GM23248 (cell line): ENCODE measurements at places on chromosomes 2 and 18. TPM values are rescaled to one million over a fixed set of nuclear protein-coding genes. Genes with fewer than 3 reads are reported as not detected.
A peak's percentile ranks its signal among the peaks of the same experiment; 100 is the strongest.

DNA sequence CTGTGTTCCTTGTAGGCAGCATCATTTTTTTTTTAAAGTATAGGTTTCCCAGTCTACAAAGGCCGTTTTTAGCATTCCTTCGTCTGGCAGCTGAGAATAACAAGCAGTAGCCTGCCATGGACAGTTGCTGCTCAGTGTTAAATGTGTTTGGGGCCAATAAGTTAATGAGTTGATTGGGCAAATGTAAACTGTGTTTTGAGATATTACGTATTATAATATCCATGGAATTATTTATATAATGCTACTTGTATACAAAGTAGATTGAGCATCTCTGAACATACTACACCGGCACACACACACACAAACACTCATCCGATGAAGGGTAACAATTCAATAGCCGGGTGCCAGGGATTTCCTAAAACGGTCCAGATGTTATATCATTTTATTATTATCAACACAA lies 97.2 kb downstream of the IRS1 start:
- DNase-seq, result no peak

DNA sequence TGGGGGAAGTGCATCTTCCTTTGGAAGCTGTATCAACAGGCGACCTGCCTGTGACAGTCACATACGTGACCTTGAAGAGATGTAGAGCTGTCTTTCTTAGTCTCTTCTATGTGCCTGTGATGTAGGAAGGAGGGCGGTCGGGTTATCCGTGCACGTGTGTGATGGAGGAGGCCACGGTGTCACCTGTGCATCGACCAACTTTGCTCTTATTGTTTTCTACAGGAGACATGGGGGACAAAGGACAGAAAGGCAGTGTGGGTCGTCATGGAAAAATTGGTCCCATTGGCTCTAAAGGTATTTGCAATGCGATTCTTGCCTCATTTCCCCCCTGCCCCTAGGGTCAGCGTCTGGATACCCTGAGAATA lies 20.7 kb upstream of the ALLC start:
- DNase-seq, result no peak

DNA sequence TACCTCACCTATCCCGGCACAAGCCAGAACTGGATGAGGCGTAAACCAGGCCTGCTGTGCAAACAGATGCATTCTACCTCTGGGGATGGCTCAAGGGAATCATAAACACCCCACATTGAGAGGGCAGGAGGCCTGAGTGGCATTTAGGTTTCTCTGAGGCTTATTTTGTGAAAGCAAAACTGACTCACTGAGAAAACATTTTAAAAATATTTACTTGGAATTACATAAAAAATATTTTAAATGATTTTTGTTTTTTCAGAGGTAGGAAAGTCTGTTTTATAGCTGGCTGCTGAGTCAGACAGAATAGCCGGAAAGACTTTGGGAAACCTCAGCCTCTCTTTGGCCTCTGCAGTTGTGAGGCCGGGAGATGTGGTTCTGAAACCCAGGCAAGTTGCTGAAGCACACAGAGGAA lies 244.1 kb downstream of the NCKAP5 start:
- DNase-seq, result peak; percentile 72

DNA sequence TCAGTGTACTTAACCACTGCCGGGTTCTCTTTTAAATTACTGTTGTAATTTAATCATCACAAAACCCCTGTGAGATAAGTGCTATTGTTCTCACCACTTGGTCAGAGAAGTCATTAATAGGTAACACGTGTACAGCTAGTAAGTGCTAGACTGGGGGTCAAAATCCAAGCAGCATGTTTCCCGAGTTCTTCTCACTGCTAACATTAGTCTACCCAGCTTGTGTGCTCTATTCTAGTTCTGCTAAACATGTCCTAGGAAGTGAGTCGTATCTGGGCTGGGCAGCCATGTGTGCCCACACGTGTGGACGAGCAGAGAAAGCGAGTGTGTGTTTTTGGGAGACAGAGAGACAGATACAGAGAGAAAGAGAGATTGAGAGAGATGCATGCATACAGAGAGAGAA lies 94.1 kb downstream of the BIN1 start:
- peak; percentile 63 for DNase-seq

- DNase-seq, result no peak
Measured at GRCh38 chr2:73043929-73044832, 27.3 kb downstream of the SFXN5 start.

Gene RGPD3
- polyA plus RNA-seq, result 0.06 and 0.08 TPM in 2 replicates

Gene GCC2
- 47.9 and 53.1 TPM in 2 replicates for polyA plus RNA-seq

DNA sequence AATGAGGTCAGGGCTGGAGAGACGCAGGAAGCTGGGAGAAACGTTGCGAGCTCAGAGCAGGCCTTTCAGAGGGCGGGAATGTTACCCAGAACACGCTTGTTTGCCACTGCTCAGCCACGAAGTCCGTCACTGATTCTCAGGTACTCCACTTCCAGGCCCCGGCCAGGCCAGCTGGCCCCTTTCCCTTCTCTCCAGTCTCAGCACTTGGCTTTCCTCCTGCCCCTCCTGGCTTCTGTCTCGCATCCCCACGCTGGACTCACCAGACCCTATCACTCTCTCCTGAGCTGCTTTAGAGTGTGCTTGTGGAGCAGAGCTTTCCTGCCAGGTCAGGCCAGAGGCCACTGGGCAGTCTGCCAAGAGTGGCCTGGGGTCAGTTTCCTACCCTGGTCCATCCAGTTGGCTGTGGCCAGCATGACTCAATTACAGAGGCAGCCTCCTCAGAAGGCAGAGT lies 151.4 kb downstream of the TWIST2 start:
- DNase-seq, result no peak

- no peak for DNase-seq
Measured at GRCh38 chr2:8116661-8117060, 565.2 kb upstream of the ID2 start.

DNA sequence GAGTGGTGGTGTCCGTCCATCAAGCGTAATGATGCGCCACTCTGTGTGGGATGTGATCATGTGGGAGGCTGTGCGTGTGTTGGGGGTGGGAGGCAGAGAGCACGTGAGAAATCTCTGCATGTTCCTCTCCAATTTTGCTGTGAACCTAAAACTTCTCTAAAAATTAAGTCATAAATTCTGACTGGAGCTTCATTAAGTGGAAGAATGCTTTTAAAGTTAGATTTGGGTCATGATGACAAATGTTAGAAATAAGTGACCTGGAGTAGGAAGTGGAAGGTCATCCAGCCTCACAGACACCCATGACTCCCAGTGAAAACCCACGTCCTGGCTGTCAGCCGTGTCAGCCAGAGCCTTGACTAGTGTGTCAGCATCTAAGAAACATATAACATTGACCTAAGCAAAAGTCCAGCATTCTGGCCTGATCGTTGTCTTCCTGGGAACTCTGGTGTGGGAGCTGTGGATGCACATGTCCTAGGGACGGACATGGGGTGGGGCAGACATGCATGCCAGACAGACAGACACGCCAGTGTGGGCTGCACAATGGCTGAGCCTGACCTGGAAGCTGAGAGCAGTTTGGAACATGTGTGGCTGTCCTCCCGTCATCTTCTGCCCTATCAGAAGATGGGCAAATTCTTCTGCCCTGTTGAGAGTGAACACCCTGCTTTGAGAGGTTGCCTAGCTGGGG lies 245.6 kb downstream of the FAM210A start:
- DNase-seq, result no peak

DNA sequence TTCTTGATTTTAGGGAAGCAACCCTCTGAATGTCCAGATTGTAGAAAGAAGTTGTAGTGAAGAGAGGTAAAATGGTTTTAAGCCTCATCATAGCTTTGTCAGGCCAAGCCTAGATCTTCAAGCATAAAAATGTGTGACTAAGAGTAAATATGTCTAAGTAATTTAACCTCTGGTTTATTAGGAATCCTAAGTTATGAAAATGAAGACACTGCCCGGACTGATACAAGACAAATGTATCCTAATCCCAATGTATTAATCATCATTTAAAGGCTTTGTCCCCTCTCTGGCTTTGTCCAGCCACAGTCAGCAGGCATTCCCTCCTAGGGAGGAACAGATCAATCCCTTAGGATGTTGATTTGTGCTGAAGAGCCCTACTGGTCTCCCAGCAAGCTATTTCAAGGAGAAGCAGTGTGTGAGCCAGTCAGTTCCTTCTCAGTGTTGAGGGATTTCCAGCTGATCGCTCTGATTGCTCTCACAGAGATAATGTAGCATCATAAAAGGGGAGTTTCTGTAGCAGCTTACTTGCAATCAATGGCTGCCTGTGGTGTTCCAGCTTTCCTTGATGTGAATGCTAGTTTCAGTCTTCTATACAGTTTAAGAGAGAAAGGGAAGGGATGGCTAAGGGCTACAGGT lies 796.1 kb downstream of the EPHA4 start:
- peak; percentile 19 for DNase-seq

GRCh38 chr18:35072616-35073015 lies 31.4 kb downstream of the MAPRE2 start:
- DNase-seq, result no peak

- no peak for DNase-seq
Measured at GRCh38 chr18:24274837-24275236, 122.8 kb downstream of the OSBPL1A start.

Gene IL1R2
- 0.85 and 1.2 TPM in 2 replicates for polyA plus RNA-seq

Gene SLC4A3
- polyA plus RNA-seq, result 0.79 and 0.96 TPM in 2 replicates

GRCh38 chr2:156423674-156424282 lies 12.4 kb upstream of the GPD2 start:
- no peak for DNase-seq

Gene FABP1
- polyA plus RNA-seq, result not detected in 2 replicates

DNA sequence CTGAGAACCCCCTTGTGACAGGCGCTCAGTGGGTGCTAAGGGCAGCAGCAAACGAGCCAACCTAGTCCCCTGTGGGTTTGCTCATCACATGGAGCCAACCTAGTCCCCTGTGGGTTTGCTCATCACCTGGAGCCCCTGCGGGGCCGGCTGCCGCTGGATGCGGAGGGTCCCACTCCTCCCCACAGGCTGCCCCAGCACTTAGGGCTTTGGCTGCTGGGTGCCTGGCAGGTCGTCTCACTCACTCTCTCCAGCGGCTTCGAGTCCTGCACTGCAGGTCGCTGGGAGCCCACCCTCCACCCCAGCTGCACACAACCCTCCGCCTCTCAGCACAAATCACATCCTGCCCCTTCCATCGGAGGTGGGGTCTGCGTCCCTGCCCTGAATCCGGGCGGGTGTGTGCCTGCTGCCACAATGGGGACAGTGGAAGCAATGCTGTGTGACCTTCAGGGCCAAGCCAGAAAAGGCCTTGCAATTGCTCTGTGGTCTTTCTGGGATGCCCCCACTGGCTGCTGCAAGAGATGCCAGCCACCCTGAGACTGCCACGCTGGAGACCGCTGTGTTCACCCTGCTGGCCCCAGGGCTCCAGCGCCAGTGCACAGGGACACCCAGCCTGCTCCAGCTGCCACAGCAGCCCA lies 248.1 kb upstream of the SALL3 start:
- DNase-seq, result no peak

DNA sequence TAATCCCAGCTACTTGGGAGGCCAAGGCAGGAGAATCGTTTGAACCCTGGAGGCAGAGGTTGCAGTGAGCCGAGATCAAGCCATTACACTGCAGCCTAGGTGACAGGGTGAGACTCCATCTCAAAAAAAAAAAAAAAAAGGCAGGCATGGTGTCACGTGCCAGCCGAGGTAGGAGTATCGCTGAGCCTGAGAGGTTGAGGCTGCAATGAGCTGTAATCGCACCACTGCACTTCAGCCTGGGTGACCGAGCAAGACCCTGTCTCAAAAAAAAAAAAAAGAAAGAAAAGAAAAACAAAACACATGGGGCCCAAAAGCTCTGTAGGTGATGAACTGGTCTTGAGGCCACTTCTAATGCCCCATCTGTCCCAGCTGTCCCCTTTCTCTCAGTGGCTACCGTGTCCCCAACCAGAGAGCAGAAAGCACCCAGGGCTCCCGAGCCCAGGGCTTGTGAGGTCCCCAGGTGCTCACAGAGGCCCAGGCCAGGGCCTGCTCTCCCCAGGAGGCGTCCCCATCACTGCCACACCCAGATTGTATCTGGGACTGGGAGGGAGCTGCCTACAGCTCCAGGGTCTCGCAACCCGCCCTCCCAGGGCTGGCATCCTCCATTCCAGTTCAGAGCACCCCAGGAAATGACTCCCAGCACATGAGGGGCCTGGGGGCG lies 8.5 kb downstream of the KLHL30 start:
- DNase-seq, result no peak

- DNase-seq, result peak; percentile 5
Measured at GRCh38 chr18:75810961-75811551, 383.6 kb upstream of the SMIM21 start.

Gene BCL11A
- polyA plus RNA-seq, result 8.9 and 9.6 TPM in 2 replicates

Gene FAM124B
- not detected in 2 replicates for polyA plus RNA-seq

GRCh38 chr2:216596236-216596979 lies 36.8 kb upstream of the IGFBP2 start:
- peak; percentile 88 for DNase-seq

GRCh38 chr2:13942111-13942510 lies 690.4 kb upstream of the LRATD1 start:
- DNase-seq, result no peak

Gene RAPGEF4
- polyA plus RNA-seq, result 0.22 TPM in 1 of 2 replicates, not detected in the other

DNA sequence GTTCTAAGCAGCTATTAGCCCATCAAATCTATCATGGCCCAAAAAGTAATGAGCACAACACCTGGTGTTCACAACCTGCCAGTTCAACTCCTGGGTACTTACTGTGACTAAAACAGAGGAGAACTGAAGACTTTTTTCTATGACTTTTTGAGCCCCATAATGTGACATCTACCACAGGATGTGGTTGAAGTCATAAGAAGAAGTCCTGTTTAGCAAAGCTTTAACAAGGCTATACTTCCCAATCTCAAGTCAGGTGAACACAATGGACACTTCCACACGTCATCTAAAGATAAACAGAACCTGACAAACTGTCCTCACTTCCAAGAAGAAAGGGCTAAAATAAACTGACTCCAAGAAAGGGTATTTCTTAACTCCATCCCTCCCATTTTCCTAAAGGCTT lies 138.8 kb downstream of the ATAD2B start:
- DNase-seq, result no peak

DNA sequence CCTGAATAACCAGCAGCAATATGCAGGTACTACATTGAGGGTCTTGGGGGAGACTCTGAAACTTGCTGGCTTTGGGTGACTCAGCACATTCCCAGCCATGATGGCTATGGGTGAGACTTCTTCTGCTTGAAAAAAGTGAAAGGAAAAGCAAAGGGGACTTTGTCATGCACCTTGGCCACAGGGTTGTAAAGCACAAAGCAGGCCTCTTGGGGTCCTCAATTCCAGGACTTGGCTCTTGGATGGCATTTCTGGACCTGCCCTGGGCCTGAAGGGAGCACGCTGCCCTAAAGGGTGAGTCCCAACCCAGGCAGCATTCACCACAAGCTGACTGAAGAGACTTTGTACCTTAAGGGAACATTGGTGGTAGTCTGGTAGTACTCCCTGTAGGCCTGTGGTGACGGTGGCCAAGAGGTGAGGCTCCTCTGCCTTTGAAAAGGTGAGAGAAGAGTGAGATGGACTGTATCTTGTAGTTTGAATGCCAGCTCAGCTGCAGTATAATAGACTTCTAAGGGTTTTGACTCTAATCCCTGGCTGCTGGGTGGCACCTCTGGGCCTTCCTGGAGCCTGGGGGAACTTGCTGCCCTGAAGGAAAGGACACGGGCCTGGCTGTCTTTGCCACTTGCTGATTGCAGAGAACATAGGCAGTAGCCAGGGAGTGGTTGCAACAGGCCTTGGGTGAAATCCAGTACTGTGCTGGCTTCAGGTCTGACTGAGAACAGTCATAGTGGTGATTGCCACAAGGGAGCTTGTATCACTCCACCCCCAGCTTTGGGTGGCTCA lies 36.5 kb upstream of the CYTIP start:
- peak; percentile 87 for DNase-seq

- peak; percentile 94 for DNase-seq
Measured at GRCh38 chr2:12619975-12620374, 96.8 kb upstream of the TRIB2 start.

Gene CACNB4
- polyA plus RNA-seq, result 0.05 TPM in 1 of 2 replicates, not detected in the other
